ENCODE measurements at places on chromosomes 12 and 14.

GRCh38 chr12:116324654-116325335 lies 47.3 kb upstream of the MED13L start:
- DNase-seq: no peak

DNA sequence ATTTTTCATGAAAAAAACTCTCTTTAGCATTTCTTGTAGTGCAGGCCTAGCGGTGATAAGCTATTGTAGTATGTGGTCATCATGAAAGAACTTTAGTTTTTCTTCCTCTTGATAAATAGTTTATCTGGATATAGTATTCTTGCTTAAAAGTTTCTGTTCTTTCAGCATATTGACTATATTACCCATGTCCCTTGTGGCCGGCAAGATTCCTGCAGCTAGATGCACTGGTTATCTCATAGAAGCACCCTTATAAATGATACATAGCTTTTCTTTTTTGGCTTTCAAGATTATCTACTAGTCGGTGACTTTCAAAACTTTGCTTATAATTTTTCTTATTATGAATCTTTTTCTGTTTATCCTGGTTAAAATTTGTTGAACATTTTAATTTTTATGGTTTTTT lies 234.8 kb downstream of the ALG10 start:
- no peak for DNase-seq

- DNase-seq: no peak
Measured at GRCh38 chr14:30035361-30035760, 107.7 kb upstream of the PRKD1 start.

DNA sequence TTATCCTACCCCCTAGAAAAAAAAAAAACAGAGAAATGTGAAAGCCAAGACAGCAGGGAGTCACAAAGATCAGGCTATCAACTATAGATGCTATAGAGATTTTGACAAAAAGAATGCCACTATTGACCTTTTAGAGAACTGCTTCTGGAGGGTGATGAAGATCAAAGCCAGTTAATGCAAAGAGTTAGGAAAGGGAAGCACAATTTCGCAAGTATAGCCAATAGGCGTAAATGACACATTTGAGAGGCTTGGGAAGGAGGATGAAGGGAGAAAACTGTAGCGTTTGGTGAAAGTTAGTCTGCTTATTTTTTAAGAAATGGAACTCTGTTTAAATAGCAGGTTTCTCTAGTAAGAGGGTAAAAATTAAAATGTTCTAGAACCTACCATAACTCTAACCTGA lies 190.7 kb downstream of the DUSP6 start:
- no peak for DNase-seq

- no peak for DNase-seq
Measured at GRCh38 chr14:45492876-45493275, 239.9 kb upstream of the MIS18BP1 start.

DNA sequence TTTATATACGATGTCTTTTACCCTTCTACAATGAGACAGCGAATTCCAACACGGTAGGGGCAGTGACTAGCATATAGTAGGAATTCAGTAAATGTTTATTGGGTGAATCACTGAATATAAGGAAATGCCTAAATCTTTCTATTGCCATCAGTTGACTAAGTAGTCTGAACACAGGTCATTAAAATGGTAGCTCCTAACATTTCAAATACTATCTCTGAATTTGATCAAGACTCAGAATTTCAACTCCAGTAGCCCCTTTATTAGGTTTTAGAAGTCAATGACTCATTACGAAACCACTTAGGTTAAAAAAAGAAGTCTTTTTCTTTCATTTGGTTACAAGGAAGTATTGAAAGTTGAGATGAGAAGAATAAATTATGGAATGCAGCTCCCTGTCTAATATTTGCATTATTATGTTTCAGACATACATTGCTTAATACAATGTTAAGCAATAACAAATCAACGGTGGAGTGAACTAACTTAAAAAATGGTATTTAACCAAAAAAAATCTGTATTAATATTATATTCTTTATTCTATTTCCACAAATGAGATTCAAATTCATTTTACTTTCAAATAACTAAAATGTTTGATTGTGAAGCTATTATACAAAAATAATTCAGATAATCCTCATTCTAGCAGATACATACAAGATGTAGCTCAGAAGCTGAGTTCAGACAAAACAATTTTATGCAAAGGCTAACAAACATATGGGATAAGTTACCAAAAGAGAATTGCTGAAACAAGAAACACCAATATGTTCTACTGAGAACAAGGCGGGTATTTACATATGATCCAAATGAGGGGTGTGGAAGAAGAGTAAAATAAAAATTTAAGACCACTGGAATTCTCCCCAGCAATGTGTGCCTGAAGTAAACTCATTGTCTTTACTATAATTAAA lies 302.7 kb downstream of the CEP128 start:
- no peak for DNase-seq

GRCh38 chr12:96334502-96334901 lies 65.7 kb downstream of the CDK17 start:
- no peak for DNase-seq

GRCh38 chr14:60344751-60345150 lies 95.7 kb downstream of the PPM1A start:
- no peak for DNase-seq

- no peak for DNase-seq
Measured at GRCh38 chr12:45439039-45439438, 223.1 kb downstream of the ANO6 start.

DNA sequence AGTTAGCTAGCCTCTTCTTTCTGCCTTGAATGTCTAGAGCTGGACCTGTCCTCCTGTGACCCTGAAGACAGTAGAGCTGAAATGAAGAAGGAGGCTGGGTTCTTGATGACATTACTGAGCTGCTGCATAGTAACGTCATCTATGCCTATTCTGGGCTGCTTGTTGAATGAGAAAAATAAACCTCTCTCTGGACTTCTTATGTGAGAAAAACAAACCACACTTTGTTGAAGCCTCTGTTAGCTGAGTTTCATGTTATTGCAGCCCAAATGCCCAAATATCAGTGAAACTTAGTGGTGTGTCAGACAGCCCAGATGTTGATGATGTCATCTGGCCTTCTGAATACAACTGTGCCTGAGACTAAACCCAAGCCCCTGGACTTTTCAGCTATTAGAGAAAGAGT lies 67.0 kb upstream of the MAX start:
- DNase-seq: peak; percentile 52

DNA sequence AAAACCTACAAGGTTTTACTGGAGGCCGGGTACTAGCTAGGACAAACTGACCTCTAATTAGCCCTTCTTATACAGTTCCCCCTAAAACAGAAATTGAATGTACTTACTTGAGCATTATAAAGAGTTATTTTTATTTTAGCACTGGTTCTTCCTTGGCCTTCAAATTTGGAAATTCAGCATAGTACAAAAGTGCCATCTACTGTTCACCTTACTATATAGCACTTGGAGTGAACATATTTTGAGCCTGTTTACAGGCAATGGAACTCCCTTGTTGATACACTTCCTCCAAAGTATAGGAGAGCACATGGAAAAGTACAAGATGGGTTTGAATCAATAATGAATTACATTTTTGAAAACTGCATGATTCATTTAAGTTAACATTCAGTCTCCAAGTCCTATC lies 3.9 kb upstream of the POC1B start:
- no peak for DNase-seq

- no peak for DNase-seq
Measured at GRCh38 chr12:54352891-54353874, 11.1 kb downstream of the GPR84 start.

- no peak for DNase-seq
Measured at GRCh38 chr14:96666088-96666487, 131.1 kb upstream of the VRK1 start.

DNA sequence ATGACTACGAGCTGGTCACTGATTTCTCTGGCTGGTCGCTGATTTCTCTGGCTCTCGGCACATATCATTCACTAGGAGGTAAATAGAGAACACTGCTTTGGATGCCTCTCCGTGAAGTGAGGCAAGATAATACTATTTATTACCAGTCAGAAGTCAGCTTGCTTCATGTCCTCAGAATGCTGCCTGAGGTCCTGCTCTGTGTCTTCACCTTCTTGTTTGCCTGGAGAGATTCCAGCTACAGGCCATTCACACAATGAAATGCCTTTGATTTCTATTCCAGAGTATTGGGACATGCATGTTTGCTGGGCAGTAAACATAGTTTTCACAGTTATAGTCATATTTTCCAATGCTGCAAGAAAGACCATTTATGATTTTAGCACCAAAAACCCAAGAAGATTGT lies 106.7 kb downstream of the AEBP2 start:
- DNase-seq: no peak

GRCh38 chr12:113862590-113863454 lies 103.3 kb downstream of the RBM19 start:
- DNase-seq: no peak

- no peak for DNase-seq
Measured at GRCh38 chr14:106372870-106373652, 846.7 kb downstream of the TMEM121 start.

- no peak for DNase-seq
Measured at GRCh38 chr14:68890173-68890931, 88.8 kb downstream of the ACTN1 start.

DNA sequence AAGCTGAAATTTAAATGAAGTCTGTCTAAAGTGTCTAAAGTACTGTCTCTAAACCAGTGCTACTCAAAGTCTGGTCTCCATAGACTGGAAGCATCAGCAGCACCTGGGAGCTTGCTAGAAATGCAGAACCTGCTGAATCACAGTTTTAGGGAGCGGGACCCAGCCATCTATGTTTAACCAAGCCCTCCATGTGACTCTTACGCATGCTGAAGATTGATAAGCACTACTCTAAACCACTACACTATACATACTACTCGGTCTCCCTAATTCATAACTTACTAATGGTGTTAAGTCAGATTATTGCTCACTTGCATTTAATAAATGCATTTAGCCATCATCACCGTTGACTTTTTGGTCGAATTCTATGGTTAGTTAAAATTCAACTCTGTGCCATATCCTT lies 88.8 kb downstream of the SLC25A21 start:
- DNase-seq: no peak

- no peak for DNase-seq
Measured at GRCh38 chr12:20807192-20808080, 3.1 kb upstream of the SLCO1B3 start.

GRCh38 chr12:121222847-121223246 lies 12.9 kb downstream of the P2RX4 start:
- DNase-seq: no peak

DNA sequence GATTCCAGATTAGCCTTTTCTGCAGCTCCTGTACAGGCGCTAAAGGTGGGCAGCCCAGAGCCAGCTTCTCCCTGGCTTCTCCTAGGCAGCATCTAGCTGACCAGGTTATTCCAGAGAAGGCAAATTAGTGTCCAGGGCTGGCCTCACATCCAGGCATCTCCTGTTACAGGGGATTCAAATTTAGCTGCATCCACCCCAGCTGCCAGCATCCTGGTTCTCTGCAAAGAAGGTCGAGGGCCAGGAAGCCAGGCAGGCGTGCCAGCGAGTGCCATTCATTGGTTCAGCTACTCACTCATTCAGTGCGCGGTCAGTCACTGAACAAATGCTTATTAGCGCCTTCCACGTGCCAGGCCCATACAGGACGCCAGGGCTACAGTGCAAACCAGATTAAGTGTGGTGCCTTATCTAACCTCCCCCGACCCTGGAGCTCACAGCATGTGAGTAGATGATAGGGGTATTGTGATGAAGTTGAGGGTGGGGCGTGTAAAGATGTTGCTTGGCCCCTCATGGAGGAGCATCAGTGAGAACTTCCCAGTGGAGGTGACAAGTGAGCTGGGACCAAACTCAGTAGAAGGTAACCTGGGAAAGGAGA lies 15.7 kb upstream of the FAM222A start:
- DNase-seq: no peak

GRCh38 chr14:101548710-101549109 lies 12.6 kb upstream of the DIO3 start:
- DNase-seq: no peak

DNA sequence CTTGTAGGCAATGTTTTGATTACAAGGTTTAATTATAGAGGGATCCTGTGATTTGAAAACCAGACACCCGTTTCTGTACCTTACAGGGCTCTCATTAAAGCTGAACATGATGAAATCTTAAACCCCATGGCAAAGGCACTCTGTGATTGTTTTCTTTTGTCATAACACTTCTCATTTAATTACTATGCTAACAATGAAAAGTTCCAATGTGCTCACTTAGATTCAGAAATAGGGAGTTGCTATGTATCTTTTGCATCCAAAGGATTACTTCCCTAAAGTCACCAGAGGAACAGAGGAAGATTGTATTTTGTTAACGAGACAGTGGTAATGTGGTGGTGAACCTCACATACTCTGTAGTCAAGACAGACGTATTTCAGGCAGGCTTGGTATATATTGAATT lies 81.5 kb upstream of the MYF6 start:
- no peak for DNase-seq

DNA sequence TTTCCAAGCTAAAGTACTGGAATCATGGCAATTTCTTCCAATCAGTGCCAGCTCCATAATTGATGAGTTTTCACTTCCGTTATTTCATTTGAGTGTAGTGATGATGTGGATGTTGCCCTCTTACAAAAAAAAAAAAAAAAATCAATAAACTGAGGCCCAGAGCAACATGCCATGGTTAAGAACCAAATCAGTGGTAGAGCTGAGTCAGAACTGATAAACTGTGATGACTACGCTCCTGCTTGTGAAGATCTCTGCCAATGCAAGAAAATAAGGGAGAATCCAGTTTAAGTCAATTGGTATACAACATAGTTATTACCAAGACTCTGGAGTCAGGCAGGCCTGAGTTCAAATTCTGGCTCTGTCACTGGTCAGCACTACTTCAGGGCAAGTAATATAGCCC lies 102.7 kb downstream of the GPR135 start:
- no peak for DNase-seq

- DNase-seq: no peak
Measured at GRCh38 chr14:24859559-24859958, 190.4 kb downstream of the STXBP6 start.

DNA sequence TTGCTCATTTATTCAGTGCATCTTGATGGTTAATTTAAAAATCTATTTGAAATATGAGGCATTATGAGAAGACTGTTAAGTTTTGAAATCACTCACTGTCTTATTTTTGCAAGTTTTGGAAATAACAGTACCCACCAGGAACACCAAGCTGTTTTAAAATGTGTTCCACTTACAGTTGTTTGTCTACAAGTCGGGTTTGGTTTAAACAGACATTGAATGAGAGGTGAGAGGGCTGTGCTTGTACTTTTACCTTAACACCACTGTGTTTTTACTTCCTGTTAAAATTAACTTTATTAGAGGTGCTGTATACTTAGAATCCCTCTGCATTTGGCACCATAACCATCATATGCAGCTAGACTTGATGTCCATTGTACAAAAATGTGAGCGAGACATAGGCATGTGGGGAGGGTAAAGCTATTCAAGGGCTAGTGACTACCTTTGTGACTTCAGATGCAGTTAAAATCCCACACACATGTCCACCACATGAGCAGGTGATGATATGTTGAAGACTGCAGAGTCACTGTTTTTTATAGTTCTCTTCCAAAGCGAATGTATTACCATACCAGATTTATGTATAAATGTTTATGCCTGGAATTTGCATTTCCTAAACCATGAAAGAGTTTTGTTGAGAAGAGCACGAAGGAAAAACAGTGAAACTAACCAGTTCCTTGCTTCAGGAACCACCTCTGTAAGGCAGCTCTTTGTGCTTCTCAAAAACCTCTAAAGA lies 12.9 kb downstream of the ELK3 start:
- DNase-seq: no peak

GRCh38 chr14:105213361-105213760 lies 32.2 kb upstream of the NUDT14 start:
- no peak for DNase-seq

- DNase-seq: no peak
Measured at GRCh38 chr14:36516719-36517241, 3.3 kb downstream of the NKX2-1 start.

All from amygdala (tissue), 56 donors.